ENCODE measurements at places on chromosomes 4 and X. TPM values are rescaled to one million over a fixed set of nuclear protein-coding genes. Genes with fewer than 3 reads are reported as not detected.
A peak's percentile ranks its signal among the peaks of the same experiment; 100 is the strongest.

NDP gene
- not detected for total RNA-seq

FAM47B gene
- not detected for total RNA-seq

DNA sequence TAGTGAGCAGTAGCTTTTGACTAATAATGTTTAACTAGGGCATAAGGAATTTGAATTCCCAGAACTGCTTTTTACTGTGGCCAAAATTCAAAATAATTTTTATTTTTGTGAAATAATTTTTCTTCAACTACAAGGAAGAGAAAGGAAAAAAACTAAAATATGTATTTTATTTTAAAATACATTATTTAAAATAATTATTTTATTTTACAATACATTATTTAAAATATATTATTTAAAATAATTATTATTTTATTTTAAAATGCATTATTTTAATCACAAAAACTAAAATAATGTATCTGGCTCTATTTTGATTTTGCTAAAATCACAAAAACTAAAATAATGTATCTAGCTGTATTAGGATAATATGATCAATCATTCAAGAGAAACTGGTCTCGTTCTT lies 210.4 kb downstream of the RELL1 start:
- no peak for DNase-seq

DNA sequence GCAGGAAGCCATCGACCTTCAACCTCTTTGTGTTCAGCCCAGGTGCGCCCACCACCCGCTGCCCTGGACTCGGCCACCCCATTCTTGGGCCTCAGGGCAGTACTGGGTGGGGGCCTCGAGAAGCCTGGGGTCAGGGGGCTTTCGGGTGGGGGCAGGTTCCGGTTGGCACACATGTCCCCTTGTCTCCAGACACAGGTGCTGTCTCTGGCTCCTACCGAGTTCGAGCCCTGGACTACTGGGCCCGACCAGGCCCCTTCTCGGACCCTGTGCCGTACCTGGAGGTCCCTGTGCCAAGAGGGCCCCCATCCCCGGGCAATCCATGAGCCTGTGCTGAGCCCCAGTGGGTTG lies 7.4 kb upstream of the FGFRL1 start:
- no peak for DNase-seq

GRCh38 chrX:19670854-19671620 lies 155.7 kb upstream of the MAP3K15 start:
- no peak for DNase-seq

DNA sequence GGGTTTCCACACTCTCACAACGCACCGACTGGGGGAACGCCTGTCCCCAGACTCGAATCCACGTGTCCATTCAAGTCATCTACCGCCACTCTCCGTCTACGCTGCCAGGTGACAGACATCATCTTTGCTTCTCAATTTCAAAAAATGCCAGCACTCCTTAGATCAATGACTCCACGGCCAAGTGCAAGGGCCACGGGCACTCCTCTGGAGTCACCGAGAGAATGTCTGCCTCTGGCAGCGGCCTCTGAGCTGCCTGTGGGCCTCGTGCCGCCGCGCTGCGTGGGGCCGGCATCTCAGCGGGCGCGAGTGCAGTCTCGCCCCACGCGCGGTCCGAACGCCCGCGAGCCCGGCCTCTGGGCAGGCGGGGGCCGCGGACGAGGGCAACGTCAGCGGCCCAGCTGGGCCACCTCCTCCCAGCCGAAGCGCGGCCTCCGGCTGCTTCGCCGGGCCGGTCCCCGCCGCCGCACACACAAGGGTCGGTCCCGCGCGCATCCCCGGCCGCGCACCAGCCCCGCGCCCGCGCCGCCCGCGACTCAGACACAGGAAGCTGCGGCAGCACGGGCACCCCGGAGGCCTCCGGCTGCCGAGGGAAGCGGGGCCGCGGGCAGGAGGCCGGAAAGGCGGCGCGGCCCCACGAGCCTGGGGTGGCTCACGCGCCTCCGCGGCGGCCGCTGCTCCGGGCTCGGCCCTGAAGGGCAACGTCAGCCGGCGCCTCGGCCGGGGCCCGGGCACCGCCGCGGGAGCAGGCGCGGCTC lies 450 bp downstream of the ACSL1 start:
- peak; percentile 72 for DNase-seq
